ENCODE measurements at places on chromosomes 11 and 22.

DNA sequence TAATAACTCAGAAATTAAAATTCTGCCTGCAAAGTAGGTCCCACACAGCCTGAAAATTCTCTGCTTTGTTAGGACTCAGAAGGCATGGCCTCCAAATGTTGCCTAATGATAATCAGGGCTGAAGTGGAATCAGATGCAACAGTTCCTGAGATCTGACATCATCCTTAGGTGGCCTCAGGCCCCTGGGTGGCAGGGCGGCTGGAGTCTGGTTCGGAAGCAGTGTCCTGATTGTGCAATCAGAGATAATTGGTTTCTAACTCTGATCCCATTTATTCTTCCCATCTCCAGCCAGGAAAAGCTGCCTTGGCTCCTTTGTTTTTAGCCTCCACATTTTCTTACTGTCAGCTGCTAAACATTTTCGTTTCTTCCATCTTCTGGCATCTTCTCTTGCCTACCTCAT, 399.3 kb downstream of the OPCML start:
- no peak for DNase-seq

DNA sequence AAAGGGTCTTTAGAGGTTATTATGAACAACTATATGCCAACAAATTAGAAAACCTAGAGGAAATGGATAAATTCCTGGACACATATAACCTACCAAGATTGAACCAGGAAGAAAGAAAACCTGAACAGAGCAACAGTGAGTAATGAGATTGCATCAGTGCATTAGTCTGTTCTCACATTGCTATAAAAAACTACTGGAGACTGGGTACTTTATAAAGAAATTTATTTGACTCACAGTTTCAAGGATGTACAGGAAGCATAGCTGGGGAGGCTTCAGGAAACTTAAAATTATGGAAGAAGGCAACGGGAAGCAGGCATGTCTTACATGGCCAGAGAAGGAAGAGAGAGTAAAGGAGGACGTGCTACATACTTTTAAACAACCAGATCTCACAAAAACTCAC, 70.8 kb upstream of the GNAZ start:
- DNase-seq, result no peak

GRCh38 chr11:57793351-57794115, 31.9 kb downstream of the CTNND1 start:
- no peak for DNase-seq

DNA sequence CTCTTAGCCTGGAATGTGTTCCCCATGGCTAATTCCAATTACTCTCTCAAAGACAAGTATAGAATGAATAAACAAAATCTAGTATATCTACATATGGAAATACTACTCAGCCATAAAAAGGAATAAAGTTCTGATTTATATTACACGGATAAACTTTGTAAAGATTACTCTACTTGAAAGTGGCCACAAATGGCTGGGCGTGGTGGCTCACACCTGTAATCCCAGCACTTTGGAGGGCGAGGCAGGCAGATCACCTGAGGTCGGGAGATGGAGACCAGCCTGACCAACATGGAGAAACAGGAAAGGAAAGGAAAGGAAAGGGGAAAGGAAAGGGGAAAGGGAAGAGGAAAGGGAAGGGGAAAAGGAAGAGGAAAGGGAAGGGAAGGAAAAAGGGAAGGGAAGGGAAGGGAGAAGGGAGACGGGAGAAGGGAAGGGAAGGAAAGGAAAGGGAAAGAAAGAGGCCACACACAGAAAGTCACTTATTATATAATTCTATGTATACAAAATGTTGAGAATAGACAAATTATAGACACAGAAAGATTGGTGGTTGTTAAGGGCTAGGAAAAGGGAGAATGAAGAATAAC, 90.7 kb upstream of the CLNS1A start:
- no peak for DNase-seq
